ENCODE measurements at places on chromosomes 11 and 22. TPM values are rescaled to one million over a fixed set of nuclear protein-coding genes. Genes with fewer than 3 reads are reported as not detected.

The C22orf23 gene
- polyA plus RNA-seq: 0.38 TPM

DNA sequence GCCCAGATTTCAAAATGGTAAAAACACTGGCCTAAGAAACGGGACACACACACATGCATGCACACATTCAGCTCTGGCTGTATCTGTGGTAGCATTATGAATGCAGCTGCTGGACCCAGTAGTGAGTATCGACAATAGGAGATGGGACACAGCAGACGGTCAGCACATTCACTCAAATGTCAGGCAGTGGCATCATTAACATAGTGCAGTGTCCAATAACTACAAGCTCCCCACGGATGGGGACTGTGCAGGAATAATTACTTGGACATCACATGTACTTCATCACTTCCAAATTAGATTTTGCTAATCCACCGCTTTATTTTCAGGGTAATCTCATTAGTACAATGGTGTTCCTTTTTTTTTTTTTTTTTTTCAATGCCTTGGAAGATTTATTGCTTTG, 109.5 kb downstream of the FANCF start:
- DNase-seq: no peak

DNA sequence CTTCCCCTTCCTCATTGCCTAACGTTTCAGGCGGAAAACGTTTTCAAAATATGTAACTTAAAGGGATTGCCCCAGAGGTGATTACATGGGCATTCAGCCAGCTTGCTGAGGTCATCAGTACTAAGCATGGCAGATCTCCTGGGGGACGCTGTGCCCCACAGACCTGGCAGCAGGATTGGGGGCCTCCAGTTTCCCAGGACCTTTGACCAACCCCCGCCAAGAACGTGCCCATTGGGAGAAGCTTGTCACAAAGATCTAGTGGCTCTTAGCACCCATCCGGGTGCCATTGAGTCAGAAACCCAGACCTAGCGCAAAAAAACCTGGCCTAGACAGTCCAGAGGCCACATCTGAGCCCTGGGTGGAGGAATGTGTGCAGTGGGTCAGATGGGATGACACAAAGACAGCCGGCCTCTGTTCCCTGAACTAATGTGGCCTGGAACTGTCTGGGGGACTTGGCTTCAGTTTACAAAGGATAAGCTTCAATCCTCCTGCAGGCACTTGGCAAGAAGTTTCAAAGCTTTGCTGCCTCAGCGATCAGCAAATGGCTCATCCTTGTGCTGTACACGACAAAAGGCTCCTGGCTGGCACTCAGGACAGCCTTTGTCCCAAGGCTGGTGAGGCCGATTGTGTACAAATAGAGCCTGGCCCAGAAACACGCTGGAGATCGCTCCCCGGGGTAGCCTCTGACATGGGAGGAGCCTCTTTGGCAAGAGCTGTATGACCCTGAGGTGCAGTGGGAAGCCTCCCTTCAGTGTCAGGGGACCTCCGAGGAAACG, 9.5 kb downstream of the C1QTNF6 start:
- DNase-seq: peak; percentile 29

- DNase-seq: no peak
Measured at GRCh38 chr11:117585631-117586030, 211.4 kb downstream of the DSCAML1 start.

The LYVE1 gene
- polyA plus RNA-seq: 2.7 TPM

GRCh38 chr11:748007-748359, 719 bp downstream of the TALDO1 start:
- DNase-seq: no peak

The SYTL2 gene
- 2.5 TPM for polyA plus RNA-seq

The SCUBE1 gene
- 0.04 TPM for polyA plus RNA-seq

GRCh38 chr11:39932966-39933365, 1526.5 kb downstream of the LRRC4C start:
- no peak for DNase-seq

DNA sequence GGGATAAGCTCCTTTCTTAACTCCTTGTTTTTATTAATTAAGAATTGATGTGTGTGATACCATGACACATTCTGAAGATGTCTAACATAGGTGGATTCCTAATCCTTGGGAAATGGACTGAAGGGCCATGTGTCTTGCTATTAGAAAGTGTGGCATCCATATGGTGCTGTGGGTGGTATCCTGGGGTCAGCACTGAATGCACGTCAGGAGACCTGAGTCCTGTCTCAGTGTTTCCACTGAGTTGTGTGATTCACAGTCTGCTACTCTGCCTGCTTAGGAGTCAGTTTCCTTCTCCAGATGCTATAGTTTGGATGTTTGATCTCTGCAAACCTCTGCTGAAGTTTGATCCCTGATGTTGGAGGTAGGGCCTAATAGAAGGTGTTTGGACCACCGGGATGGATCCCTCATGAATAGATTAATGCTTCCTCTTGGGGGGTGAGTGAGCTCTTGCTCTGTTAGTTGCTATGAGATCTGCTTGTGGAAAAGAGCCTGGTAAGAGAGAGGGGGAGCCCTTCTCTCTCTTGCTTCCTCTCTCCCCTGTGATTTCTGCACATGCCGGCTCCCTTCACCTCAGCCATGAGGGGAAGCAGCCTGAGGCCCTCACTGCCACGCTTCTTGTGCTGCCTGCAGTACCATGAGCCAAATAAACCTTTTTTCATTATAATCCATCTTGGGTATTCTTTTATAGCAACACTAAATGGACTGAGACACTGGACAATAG, 666.5 kb downstream of the NTM start:
- DNase-seq: no peak

The SPDYC gene
- 0.14 TPM for polyA plus RNA-seq

- DNase-seq: no peak
Measured at GRCh38 chr11:131204765-131205380, 165.5 kb upstream of the NTM start.

DNA sequence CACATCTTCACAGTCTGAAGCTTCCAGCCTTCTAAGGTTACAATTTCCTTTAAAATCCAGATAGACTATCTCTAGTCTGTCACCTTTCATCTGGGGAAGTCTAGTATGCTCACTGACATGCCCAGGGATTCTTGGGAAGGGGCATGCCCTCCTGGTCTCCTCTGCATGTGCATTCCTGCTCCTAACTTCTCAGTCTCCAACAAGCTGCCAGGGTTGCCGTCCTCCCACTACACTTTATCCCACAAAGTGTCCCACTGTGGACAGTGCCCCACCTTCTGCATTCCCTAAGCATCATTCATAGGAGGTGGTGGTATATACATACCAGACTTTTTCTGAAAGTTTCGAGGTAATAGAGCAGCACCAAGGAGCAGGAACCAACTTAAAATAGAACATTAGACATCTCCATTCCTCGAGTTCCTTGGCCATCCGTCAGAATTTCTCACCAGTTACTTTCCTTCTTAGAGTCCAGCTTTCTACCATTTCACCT, 28.7 kb downstream of the EIF3F start:
- DNase-seq: no peak

DNA sequence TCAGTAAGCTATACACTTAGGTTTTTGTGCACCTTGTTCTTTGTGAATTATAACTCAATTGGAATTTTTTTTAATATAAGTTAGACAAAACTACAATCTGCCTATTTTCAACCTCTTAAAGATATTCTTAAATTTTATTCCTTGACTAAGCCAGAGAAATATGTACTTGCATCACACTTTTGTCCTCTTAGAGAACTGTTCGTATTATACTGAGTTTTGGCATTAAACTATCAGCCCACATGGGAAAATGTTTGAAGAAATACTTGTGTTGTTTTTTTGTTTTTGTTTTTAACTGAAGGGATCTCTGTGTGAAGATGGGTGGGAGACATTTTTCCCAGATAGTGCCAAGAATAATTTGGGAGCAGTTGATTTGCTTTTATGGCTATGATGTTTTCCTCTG, 25.3 kb downstream of the CEP295 start:
- DNase-seq: no peak

The BLID gene
- polyA plus RNA-seq: not detected

Measured in pancreas (tissue), 10 donors.